ENCODE measurements at places on chromosomes 7 and 10.

DNA sequence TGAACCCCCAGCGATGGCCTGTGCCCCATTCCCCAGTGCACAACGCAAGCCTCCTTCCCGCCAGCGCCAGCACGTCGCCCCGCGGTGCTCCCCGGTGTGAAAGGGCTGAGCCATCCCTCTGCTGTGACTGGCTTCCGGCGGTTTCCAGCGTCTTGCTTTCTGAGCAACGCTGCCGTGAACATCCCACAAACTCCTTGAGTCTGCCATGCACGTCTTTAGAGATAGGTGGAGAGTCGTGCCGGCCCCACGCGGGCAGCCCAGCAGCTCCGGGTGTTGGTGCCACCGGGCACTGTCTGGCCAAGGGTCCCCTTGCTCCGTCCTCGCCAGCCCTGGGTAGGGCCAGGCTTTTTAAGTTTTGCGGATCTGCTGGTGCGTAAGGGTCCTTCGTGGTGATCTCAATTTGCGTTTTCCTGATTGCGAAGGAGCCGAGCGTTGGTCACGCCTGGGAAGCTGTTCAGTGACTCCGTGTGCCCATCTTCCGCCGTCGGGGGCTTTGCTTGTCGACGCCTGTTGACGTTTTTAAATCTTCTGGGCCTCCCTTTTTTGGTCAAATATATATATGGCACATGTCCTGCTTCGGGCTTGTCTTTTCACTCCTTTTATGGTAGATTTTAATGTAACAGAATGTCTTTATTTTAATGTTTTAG lies 70.6 kb downstream of the FOXL3 start:
- DNase-seq: no peak

- no peak for DNase-seq
These were observed 162.9 kb downstream of the EGFR start for GRCh38 chr7:55181762-55182161.

- no peak for DNase-seq
These were observed 316.6 kb downstream of the SNX13 start for GRCh38 chr7:17623546-17624185.

GRCh38 chr10:35459449-35459847 lies 123.1 kb downstream of the CCNY start:
- DNase-seq: no peak

DNA sequence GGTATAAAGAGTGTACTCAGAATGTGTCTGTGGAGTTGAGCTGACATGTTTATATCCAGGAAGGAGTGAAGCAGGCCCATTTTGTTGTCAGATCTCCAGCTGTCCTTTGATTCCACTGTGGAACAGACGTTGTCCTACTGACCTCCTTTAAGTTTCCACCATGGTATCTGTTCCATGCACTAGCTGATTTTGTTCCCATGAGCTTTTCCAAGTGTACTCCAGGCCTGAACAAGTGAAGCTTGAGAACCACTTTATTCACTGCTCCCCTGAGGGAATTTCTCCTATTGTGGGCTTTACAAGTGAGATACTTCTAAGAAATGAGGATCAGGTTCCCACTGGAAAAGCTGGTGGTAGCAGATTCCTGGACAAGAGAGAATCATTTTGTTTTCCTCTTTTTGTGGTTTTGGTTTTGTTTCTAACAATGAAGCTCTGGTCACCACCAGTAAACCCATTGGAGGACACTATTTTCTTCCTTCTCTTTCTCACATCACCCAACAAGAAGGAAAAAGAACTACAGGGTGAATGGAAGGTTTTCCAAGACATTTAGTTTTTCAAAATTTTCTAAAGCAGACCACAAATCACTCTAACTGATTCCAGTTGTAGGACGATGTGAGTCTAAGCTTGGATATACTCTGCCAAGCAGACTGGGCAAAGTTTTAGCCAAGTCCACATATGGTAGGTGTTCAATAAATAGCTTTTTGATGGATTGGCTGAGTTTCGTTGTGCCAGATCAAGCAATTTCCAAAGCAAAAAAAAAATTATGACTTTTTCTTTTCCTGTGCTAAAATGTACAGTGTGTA lies 144.2 kb downstream of the JCAD start:
- DNase-seq: no peak

GRCh38 chr7:158648787-158649186 lies 55.8 kb downstream of the NCAPG2 start:
- DNase-seq: no peak

DNA sequence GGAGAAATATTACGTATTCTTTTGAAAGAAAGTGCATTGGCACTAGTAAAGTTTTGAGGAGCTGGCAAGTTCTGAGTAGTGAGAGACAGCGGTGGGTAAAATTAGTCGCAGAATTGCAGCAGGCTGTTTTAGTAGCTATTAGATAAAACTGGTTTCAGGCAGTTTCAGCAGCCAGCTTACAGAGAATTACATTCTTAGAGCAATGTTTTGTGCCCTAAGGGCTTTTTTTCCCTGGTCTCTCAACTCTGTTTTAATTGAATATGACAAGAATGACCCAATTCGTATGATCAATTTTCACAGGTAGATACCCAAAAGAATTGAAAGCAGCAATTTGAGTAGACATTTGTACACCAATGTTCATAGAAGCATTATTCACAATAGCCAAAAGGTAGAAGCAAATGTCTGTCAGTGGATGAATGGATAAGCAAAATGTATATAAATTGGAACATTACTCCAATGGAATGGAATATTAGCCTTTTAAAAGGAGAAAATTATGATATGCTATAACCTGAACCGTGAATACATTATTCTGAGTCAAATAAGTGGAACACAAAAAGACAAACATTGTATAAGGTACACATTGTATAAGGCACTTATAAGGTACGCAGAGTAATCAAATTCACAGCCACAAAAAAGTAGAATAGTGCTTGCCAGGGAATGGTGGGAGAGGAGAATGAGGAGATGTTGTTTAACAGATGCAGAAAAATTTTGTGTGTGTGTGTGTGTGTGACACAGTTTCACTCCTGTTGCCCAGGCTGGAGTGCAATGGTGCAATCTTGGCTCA lies 5.2 kb upstream of the KBTBD2 start:
- no peak for DNase-seq

DNA sequence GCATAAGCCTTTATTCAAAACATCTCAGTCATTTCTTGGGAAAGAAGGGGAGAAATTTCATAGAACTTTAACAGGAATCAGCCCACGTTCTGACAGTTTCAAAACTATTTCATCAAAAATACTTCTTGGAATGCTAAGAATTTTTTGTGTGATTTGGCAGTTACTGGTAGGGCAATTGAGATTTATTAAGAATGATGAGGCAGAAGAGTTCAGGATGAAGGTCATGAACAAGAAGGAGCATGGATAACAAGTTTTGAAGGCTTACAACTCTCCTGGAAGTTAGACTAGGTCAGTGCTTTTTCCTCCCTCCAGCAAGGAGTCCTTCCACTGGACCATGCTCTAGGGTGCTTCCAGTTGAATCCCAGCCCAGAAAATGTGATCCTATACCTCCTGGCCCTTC lies 569.9 kb downstream of the ANKRD7 start:
- DNase-seq: no peak

GRCh38 chr10:119776536-119776935 lies 50.7 kb downstream of the INPP5F start:
- DNase-seq: no peak

GRCh38 chr10:132332433-132332754 lies 401 bp downstream of the LRRC27 start:
- DNase-seq: no peak

- no peak for DNase-seq
These were observed 6.7 kb upstream of the PILRA start for GRCh38 chr7:100366411-100367250.

GRCh38 chr10:15516256-15517085 lies 145.4 kb upstream of the FAM171A1 start:
- DNase-seq: no peak

DNA sequence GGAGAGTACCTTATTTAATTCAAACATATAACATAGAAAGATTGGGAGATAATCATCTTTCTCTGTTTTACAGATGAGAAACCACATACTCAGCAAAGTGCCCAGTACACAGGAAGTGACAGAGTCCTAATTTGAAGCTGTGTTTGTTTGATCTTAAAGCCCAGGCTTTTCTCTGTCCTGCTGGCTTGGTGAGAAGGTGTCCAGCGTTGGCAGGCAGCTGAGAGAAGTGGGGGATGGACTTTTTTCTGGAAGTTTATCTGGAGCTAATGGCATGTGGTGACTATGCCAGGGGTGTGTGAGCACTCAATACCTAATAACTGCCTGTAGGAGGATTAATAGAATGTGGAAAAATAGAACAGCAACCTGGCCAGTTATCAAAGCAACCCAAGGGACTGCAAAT lies 60.8 kb downstream of the NPSR1 start:
- DNase-seq: no peak

DNA sequence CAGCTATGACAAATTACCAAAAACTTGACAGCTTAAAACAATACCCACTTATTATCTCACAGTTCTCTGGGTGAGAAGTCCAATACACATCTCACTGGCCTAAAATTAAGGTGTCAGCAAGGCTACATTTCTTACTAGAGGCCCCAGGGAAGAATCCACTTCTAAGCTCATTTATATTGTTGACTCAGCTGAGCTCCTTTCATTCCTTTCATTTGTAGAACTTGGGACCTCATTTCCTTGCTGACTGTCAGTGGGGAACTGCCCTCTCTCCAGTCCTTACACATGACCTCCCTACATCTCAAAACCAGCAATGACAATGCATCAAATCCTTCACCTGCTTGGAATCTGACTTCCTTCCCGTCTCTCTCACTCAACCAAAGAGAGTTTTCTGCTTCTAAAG lies 240.3 kb downstream of the IPMK start:
- DNase-seq: no peak

- DNase-seq: no peak
These were observed 21.1 kb upstream of the GPR26 start for GRCh38 chr10:123645016-123645415.

DNA sequence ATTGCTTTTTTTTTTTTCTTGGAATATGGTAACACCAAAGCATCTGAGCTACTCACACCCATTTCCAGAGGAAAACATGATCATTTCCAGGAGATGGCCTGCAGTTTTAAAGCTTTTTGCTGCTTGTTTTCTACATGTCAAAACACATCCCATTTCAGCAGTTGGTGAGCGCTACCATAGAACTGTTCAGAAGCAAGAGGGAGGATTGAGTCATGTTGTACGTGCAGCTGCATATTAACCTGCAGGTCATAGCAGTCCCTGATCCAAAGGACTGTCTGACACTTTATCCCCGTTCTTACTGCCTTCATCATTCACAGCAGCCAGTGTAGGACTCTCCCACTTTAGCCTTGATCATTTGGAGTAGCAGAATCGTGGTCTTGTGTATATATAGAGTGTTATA lies 124.6 kb downstream of the AUTS2 start:
- no peak for DNase-seq

GRCh38 chr10:98301664-98302319 lies 33.8 kb upstream of the LOXL4 start:
- DNase-seq: no peak

GRCh38 chr7:123824754-123825067 lies 20.3 kb upstream of the HYAL4 start:
- DNase-seq: no peak

- no peak for DNase-seq
These were observed 168.2 kb downstream of the SEPTIN7 start for GRCh38 chr7:35969066-35969465.

DNA sequence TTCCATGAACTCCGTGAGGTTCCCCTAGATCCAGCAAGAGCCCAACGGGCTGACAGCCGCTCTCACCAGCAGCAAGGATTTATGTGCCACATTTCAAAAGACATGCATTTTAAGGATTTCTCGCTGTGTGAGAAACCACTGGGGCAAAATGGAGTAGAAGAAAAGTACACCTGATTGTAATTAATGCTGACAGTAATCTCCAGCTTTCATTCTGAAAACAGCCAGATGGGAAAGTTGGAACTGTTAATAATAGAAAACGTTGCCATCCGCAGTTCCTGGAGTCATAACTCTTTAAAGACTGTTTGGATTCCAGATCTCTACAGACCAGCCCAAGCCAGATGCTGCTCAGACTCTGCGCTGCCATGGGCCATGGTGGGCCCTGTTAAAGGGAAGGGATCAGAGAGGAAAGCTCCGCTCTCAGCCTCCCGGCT lies 216.9 kb upstream of the GLI3 start:
- no peak for DNase-seq

DNA sequence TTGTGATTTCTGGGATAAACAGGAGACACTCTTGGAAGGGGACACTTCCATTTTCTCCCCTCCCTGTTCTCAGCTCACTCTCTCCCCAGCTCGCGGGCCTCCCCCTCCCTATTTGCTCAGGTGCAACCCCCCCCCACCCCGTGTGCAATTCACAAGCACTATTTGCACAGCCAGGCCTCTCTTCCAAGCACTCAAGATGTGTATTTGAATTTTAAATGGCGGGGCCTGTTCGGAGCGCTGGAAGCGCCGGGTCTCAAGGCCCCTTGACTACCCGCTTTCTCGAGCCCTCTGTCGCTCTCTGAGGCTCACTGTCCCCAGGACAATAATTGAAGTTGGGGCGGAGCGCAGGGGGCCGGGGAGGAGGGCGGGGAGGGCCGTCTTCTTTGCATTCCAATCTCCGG lies 7.8 kb downstream of the SHH start:
- no peak for DNase-seq

All from AG04449 (cell line).